ENCODE measurements at places on chromosomes 13 and 19.

DNA sequence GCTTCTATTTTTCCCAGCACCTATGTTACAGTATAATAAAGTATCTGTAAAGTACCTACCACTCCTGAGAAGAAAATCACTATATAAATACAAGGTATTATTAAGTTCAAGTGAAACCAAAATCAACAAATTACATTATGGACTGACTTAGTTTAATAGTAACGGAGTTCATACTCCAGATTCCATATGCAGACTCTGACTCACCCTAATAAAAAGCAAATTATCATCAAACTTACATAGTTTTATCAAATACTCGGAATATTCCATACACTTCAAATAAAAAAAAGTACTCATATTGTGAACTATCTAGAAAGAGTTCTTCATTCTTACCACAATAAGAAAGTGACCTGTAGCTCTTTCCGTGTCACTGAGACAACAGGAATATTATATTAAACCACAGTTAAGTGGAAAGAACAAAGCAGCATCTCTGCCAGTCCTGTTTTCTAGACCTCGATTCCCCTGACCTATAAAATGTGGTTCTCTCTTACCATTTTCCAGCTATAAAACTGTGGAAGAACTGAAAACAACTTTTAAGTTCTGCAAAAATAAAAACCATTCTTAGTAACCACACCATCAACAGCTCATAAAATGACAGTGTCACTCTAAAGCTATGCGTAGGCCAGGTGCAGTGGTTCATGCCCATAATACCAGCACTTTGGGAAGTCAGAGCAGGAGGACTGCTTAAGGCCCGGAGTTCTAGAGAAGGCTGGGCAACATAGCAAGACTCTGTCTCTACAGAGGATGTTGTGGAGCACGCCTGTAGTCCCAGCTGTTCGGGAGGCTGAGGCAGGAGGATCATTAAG is 42.6 kb downstream of the USP12 start:
- DNase-seq, result no peak

DNA sequence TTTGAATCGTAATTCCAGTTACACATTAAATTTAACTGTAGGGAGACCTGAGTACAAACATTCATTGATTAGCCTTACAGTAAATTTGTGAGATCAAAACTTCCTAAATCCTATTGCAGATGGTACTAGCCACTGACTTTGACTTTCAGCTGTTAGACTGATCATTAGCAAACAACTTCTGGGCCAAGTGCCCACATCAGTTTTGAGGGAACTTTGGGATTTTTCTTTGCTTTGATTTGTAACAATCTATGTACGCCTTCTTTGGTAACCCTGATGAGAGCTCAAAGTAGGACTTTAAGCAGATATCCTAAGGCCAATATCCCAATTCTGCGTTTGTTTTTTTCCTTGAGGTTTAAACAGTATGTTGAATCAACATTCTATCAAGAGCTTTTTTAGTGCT is 131.5 kb downstream of the DLEU7 start:
- no peak for DNase-seq

- no peak for DNase-seq
Observed at GRCh38 chr13:52414963-52415362, 9.0 kb upstream of the THSD1 start.

GRCh38 chr19:47470447-47471195 is 1.1 kb downstream of the SLC8A2 start:
- no peak for DNase-seq

DNA sequence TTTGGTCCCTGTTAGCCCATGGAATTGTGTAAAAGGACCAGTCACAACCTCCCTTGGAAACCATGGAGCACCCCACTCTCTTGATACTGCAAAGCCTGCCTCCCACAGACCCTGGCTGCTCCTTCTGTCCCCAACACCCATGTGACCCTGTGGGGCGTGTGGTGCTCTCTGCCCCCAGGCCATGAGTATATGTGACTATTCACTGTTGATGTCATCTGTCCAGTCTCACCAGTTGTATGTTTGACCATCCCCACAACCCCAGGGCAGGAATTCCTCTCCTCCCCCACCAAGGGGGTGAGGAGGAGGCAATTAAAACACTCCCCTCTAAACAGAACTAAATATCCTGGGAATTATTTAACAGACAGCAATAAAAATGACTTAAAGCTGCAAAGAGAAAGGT is 35.2 kb downstream of the KCTD15 start:
- no peak for DNase-seq

GRCh38 chr19:8254286-8255001 is 45.3 kb downstream of the CERS4 start:
- DNase-seq, result no peak

- DNase-seq, result no peak
Observed at GRCh38 chr19:31596751-31597150, 247.5 kb upstream of the TSHZ3 start.

DNA sequence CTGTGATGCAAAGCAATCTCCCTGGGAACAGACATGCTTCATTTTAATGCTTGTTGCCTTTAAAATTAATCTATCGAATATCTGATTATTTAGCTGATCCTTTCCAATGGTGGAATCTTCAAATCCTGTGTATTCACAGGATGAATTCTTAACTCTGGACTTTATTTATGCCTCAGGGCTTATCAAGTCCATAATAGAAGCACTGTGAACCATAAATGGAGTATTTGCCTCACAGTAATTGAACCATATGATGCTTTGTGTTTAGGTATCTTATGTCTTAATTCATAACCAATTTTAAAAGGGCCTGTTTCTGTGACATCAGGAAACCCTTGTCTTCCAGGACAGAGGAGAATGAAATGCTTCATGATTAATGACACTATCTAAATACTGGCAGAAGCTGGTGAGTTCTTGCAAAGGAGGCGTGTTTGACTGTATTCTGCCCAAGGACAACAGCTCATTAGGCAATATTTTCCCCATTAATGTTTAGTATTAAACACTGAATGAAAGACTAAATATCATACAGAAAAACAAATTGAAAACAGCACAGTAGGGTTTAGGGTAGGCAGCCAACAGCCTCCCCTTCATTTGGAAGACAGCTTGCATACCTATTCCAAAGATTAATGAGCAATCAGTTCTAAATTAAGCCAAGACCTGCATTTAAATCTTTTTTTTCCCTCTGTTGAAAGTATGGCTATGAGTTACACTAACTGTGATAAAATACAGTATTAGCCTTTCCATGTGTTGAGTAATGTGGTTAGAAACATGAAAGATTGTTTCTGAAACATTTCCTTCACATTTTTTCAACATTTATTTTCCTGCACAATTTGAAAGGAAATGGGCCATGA is 709.4 kb downstream of the PCDH9 start:
- DNase-seq, result no peak

- DNase-seq, result no peak
Observed at GRCh38 chr19:41564515-41565378, 11.2 kb upstream of the CEACAM21 start.

GRCh38 chr13:20019043-20019442 is 60.5 kb downstream of the ZMYM2 start:
- DNase-seq, result no peak

DNA sequence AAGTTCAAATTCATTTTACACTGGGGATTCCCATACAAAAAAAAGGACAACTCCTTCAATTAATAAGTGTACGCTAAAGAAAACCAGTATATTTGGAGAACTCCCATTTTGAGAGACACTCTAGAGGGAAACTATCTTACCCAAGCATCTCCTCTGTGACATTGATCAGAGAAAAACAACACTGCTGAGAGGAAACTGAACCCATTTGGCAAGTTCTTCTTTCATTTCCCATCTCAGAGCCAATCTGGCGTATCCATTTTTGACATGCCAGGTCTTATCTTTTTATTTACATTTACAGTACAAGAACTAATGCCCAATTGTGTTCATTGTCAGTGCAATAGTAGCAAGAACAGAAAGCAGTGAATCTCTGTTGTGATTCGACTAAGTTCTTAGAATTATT is 30.1 kb downstream of the LIG4 start:
- DNase-seq, result no peak

GRCh38 chr13:76387566-76387965 is 498.6 kb downstream of the KCTD12 start:
- DNase-seq, result no peak
